ENCODE measurements at places on chromosomes 6 and 20.
A peak's percentile ranks its signal among the peaks of the same experiment; 100 is the strongest.

GRCh38 chr6:154824076-154824475 is 90.9 kb downstream of the SCAF8 start:
- DNase-seq, result no peak

- DNase-seq, result no peak
Measured at GRCh38 chr6:137182654-137183073, 9.2 kb upstream of the IL22RA2 start.

DNA sequence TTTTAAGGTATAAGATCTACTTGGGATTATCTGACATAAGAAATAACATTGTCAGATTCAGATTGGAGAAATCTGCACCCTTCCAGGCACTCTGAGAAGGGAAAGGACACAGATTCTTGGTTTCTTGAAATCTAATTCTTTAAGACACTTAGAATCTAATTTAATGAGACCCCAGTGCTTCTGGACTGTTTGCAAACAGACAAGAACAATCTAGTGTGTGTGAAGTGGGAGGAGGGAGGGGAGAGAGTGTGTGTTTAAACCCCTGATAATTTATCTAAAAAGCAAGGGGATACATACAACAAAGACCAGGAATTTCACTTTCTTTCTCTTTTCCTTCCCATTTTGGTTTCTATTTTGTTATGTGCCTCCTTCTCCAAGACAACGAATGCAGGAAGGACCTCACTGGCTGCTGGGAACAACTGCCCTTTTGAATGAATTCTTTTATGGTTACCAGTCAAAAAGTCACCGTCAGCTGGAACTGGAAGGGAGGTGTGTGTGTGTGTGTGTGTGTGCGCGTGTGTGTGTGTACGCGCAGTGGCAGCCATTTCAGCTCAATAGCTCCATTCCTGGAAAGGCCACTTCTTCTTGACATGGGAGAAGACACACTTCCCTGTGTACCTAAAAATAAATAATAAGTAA is 129.4 kb downstream of the BCAS1 start:
- no peak for DNase-seq

GRCh38 chr20:16201191-16201590 is 372.1 kb downstream of the KIF16B start:
- no peak for DNase-seq

DNA sequence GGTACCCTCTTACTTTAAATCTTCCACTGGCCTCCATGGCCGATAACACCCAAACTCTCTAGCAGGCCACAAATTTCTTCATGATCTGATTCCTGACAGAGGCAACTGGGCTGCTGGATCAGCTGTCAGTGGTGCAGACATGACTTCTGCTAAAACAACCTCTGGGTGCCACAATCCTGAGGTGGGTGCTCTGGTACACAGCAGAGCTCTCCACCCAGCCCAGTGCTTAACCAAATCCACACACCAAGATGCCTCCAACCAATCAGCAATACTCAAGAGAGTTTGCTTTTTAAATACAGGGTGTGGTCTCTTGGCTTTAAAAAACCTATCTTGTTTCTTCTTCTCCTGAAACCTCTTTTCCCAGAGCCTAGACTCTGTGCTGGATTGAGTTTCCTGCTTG is 126.6 kb upstream of the SPACA1 start:
- DNase-seq, result no peak

GRCh38 chr6:16041327-16041726 is 87.6 kb upstream of the MYLIP start:
- DNase-seq, result no peak

DNA sequence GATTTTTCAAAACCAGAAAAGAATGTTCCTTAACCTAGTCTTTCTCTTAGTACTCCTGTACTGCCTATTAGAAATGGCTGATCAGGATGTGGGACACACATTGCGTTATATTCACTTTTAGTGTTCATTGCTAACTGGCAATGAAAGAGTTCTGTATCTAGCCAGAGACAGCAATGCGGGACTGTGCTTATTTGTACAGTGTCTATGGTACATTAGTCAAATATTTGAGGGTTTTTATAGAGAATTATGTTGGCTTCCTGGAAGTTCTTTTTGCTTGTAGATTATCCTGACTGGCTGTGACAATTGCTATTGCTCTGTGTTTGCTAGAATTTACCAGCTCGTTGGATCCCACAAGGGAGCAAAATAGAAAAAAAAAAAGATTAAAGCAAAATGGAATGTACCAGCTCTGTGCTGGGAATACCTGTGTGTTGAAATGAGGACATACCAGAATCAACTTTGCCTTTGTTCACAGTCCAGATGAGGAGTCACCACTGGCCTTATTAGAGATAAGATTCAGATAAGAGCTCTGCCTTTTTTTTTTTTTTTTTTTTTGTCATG is 22.4 kb upstream of the IFNGR1 start:
- no peak for DNase-seq

GRCh38 chr6:152378169-152378568 is 259.0 kb downstream of the SYNE1 start:
- DNase-seq, result no peak

DNA sequence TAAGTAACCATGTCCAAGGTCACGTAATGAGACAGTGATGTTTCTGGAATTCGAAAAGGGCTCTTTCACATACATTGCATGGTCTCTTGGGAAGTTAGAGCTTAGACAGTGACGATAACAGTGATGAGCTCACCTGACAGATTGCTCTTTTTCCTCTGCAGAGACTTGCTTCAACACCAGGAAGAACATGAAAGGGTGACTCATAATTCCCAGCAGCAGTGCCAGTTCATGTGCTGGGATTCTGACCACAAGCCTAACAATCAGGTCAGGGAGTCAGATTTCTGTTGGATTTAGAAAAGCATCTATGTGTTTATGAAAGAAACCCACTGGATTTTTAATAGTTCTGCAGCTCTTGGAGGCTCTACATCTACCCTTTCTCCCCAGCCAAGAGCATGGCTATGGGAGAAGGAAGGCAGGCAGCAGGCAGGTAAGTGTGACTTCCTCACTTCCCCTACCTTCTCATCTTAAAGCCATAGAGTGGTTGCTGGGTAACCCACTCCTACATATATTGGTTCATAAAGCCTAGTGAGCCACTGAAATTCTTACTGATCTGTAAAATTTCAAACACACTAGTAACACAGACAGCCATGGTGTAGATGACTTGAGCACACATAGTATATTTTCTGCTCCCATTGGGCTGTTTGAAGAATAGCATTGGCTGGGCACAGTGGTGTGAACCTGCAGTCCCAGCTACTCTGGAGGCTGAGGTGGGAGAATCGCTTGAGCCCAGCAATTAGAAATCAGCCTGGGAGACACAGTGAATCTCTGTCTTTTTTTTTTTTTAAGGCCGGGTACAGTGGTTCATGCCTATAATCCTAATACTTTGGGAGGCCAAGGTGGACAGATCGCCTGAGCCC is 44.4 kb upstream of the LOC128125822 start:
- DNase-seq, result no peak

DNA sequence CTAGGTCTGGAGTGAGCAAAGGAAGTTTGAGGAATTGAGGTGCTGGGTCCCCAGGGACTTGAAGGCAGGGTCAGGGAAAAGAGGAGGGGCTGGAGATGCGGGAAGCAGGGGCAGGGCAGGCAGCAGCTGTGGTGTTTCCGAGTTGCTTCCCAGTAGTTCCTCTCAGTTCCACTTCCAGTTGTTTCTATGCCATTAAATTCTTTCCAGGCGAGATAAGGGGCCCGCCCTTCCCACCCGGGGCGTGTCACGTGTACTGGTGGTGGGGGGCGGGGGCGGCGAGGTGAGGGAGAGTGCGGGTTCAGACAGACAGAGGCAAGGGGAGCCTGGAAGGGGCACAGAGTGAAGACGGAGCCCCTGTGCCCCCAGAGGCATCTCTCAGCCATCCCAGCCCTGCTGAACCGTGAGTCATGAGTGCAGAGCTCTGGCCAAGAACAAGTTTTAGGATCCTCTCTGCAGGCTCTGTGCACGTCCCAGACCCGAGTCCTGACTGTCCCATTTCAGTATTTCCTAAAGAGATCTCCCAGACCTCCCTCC is 977 bp downstream of the TNXB start:
- no peak for DNase-seq

DNA sequence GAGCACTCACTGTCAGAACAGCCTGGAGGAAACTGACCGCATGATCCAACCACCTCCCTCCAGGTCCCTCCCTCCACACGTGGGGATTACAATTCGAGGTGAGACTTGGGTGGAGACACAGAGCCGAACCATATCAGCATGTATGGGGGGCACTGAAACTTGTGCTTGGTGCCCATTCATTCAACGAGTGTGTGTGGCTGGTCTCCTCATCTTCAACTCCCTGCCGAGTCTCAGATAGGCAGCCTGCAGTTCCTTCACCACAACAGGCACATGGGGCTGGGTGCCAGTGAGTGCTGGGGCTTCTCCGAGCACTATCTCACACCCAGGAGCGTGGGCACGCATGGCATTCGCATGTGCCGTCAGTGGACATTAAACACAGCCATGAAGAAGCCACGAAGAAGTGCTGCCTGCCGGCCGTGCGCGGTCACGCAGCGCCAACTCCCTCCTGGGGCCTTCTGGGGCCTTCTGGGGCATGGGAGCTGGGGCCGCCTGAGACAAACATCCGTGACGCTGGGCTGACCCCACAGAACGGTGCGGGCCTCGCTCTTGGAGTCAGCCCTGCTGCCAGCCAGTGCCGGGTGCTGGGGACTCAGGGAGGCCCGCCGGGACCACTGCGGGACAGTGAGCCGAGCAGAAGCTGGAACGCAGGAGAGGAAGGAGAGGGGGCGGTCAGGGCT is 714 bp upstream of the RTEL1 start:
- no peak for DNase-seq

GRCh38 chr6:7086488-7086887 is 21.3 kb upstream of the RREB1 start:
- DNase-seq, result peak; percentile 43

DNA sequence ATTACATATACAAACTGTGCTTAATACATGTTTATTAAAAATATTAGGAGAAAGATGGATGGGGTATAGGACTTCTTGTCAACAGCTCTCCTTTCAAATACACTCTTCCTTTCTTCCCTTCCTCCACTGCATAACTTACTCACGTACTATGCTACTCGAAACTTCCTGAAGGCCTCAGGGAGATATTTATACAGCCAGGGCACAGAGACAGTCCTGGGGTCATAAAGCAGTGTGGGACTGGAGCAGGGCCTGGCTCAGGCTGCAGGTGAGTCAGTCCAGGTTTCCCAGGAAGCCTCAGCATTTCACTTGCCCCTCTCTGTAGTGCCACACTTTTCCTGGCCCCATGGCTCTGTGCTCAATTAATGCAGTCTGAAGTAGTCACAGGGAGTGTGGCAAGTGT is 157.0 kb downstream of the UBE3D start:
- DNase-seq, result no peak

DNA sequence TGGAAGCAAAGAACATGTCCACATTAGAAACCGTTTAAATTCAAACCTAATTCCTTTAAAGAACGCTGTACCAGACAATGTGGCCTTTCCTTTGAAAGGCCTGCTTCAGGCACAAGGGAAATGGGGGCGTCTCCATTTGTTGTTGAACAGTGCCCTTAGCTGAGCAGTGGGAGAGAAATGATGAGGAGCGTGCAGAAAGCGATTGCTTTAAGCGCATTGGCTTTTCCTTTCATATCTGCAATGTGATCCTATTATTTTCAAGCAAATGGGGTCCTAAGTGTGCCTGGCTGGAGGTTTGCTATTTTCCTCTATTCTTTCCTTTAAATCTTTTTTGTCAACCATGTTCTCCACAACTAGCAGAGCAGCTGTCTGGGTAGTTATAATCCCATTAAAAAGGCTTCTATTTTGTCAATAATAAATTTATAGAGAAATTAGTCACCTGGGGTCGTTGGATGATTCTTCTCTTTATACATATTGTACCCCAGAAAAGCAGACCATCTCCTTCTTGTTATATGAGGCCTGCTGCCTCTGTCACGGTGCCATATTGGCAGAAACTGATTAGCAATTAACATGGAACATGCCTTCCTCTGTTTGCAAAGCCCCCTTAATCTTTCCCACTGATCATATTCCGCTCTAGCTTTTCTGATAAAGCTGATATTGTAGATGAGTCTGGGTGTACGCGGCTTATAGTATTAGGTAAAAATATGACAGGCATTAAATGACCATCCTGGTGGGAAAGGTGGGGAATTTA is 151.1 kb upstream of the JAG1 start:
- DNase-seq, result no peak

DNA sequence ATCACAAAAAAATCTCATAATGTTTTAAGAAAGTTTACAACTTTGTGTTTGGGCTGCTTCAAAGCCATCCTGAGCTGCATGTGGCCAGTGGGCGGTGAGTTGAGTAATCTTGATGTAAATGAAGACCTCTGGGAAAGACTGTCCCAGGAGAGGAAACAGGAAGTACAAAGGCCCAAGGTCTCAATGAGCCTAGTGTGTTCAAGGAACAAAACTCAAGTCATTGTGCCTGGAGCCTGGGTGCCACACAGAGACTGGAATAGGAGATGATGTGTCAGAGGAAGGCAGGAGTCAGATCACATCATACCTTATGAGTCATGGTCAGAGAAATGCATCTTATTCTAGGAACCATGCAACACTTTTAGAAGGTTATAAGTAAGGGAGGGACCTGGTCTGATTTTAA is 51.5 kb downstream of the COL19A1 start:
- no peak for DNase-seq

- no peak for DNase-seq
Measured at GRCh38 chr20:23111307-23111943, 25.3 kb upstream of the CD93 start.

- DNase-seq, result no peak
Measured at GRCh38 chr20:6416371-6416770, 293.5 kb upstream of the FERMT1 start.

- no peak for DNase-seq
Measured at GRCh38 chr6:169451065-169451838, 197.6 kb upstream of the THBS2 start.

DNA sequence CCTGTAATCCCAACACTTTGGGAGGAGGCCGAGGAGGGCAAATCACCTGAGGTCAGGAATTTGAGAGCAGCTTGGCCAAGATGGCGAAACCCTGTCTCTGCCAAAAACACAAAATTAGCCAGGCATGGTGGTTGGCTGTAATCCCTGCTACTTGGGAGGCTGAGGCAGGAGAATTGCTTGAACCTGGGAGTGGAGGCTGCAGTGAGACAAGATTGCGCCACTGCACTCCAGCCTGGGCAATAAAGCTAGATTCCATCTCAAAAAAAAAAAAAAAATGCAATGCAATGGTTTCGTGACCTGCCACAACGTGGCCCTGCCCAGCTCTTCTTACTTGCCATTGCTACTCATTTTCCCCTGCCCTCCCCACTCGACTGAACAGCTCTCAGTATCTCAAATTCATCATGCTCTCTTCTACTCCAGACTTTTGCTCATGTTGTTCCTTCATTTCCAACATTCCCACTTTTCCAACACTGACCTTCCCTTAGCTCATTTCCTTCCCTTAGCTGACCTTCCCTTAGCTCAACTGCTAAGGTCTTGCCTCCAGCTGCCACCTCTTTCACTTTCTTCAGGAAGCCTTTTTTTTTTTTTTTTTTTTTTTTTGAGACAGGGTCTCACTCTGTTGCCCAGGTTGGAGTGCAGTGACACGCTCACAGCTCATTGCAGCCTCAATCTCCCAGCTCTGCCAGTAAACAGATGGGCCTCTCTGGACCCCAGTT is 2.1 kb upstream of the MTHFD1L start:
- DNase-seq, result no peak

Measured in activated naive CD4-positive, alpha-beta T cell treated with Interleukin-2 at 50 U/mL for 16 hours (primary cell).